ENCODE measurements at places on chromosomes 12 and 14.

DNA sequence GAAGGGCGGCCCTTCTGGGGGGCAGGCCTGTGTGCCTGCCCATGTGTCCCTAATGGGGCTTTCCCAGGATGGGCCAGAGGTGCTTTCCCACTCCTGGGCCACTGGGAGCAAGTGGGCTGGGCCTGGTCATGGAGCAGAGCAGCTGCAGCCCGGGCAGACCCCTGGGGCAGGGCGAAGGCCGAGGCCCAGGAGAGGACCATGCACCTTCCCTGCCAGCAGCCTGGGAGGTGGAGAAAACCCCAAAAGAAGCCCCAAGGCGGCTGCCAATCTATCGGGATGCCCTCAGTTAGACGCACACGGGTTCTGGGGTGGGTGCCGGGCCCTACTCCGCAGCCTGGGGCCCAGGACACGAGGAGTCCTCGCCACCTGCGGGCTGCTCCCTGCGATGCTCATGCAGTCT lies 16.1 kb upstream of the CRIP2 start:
- DNase-seq = no peak

- no peak for DNase-seq
Measured at GRCh38 chr14:60093606-60094005, 1.9 kb downstream of the PCNX4 start.

DNA sequence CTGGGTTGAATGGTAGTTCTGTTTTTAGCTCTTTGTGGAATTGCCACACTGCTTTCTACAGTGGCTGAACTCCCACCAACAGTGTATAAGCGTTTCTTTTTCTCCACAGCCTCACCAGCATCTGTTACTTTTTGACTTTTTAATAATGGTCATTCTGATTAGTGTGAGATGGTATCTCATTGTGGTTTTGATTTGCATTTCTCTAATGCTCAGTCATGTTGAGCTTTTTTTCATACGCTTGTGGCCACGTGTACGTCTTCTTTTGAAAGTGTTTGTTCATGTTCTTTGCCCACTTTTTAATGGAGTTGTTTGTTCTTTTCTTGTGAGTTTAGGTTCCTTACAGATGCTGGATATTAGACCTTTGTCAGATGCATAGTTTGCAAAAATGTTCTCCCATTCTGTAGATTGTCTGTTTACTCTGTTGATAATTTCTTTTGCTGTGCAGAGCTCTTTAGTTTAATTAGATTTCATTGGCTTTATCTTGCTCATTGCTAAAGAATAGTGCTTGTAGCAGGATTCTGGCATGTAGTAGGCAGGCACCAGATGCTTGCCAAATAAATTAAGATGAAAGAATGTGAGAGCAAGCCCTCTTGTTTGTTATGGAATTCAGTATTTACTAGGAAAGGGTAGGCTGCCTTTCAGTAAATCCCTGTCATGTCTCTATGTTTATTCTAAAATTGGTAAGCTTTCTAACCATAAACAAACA lies 86.8 kb downstream of the PDE3A start:
- no peak for DNase-seq

DNA sequence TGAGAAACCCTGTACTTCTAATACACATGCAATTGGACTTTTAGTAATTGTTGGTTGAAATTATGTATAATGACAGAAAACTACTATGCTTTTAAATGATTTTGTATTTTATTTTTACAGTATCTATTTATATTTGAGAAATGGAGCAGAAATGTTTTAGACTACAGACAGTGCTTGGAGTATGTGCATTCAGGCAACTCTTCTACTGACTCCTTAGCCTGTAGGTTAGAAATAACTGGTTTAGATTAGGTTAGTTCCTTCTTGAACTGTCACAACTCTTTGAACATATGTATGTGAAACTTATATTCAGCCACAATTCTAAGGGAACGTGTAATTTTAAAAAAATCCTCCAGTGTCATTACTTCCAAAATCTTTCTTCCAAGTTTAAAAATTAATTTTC lies 1.7 kb downstream of the FGFR1OP2 start:
- DNase-seq = no peak

GRCh38 chr14:79702197-79702596 lies 509.1 kb downstream of the DIO2 start:
- no peak for DNase-seq

- no peak for DNase-seq
Measured at GRCh38 chr12:72602581-72602980, 330.4 kb downstream of the TRHDE start.

- DNase-seq = no peak
Measured at GRCh38 chr12:96398424-96399119, 1.7 kb downstream of the CDK17 start.

DNA sequence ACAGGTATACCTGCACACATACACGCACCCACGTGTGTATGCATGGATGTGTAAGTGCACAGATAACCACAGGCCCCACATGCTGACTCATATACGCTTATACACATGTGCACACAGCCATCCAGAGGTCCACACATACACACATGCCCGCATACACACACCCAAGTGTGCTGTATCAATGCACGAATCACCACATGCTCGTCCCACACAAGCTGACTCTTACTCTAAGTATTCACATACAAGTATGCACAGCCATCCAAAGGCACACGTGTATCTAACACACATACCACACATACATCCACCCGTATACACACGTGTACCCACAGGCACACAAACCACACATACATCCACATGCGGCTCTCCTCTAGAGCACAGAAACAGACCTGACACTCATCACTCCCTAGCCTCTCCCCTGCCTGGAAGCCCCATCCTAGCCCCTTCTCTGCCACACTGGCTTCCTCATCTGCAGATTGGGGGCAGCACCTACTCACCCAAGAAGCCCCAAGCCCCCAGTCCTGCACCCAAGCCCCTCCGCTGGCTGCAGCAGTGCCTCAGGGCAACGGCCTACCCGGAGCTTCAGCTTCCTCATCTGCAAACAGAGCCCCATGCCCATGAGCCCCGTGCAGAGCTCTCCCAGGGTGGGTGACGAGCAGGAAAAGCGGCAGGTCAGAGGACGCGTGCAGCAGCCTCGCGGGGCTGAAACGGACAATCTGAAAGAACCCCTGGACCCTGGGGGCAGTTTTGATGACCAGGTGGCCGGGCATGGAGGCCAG lies 105.4 kb downstream of the NCOR2 start:
- DNase-seq = no peak

- DNase-seq = no peak
Measured at GRCh38 chr14:39102265-39102968, 618 bp downstream of the SEC23A start.

DNA sequence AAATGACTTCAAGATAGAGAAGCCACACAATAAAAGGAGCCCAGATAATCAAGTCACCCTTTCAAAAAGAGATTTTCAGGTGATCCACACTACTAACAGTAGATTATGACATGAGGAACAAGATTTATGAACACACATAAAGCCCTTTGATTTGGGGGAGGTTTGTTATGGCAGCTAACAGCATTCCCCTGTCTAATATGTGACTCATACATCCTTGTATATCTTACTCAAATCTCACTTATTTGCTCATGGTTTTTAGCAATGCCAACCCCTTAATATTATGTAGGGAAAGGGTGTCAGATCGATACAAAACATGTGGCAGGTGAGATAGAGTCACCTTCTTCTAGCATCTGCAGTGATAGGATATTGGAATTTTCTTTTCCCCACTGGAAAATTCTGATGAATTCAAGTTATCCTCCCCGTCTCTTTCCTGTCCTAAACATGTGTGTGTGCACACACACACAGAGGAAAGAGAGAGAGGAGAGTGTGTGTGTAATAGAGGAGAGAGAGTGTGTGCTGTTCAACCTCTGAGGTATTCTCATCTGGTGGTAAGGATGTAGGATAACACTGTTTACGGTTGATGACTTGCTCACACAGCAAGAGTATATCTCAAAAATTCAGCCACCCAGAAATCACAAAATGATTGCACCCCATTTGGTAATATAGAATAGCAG lies 319.9 kb downstream of the KCNC2 start:
- DNase-seq = no peak

- no peak for DNase-seq
Measured at GRCh38 chr14:75459791-75460190, 32.0 kb downstream of the JDP2 start.

DNA sequence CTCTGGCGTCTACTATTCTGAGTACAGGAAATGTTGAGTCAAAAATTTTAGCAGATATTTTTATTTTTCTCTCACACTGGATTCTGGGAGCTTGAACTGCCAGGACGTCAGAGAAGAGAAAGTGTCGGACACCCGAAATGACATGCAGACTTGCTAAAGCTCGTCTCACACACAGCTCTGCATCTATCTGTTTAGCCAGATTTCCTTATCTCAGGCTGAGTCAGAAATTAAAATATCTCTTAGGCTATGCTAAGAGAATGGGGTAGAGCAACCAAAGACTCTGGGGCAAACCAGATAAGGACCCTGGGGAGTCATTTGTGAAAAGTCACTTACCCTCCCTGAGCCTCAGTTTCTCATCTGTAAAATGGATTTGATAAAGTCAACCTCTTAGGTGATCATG lies 1124.1 kb downstream of the VRK1 start:
- no peak for DNase-seq

DNA sequence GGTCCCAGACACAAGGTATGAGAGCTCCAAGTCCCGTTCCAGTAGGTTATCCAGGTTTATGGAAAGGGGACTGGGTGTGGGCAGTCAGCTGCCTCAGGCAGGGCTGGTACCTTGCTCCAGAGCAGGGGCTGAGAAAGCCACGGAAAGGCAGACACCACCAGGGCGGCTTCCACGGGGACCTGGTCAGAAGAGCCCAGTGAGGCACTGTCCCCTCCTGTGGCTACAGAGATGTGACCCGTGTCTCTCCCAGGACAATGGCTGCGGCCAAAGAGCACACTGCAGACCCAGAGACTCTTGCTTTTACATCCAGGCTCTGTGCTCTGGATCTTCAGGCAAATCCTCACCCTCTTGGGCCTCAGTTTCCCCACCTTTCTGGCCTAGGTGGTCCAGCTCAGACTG lies 8.8 kb downstream of the SERPINA4 start:
- no peak for DNase-seq

DNA sequence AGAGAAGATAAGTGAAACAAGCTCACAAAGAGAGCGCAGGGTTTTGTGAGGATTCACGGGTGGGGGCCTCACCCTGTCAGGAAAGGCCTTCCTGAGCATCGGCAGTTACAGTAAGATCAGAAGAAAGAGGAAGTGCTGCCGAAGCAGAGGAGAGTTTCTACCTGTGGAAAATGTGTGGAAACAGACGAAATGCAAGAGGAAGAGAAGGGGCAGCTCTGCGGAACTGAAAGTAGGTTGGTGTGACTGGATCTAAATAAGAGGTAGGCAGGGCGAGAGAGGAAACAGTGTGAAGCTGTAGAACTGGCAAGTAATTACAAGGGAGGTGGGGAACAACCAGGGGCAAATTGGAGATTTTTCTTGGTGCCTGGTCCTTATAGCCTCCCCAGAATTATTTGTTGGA lies 2.6 kb downstream of the GPR68 start:
- no peak for DNase-seq

GRCh38 chr12:116416166-116416565 lies 138.7 kb upstream of the MED13L start:
- no peak for DNase-seq

- no peak for DNase-seq
Measured at GRCh38 chr12:20248646-20249045, 119.7 kb upstream of the PDE3A start.

- no peak for DNase-seq
Measured at GRCh38 chr12:121250359-121250758, 40.4 kb downstream of the P2RX4 start.

GRCh38 chr12:9796971-9797370 lies 30.3 kb upstream of the KLRF1 start:
- no peak for DNase-seq

GRCh38 chr12:43167691-43168090 lies 384.3 kb downstream of the ADAMTS20 start:
- no peak for DNase-seq

DNA sequence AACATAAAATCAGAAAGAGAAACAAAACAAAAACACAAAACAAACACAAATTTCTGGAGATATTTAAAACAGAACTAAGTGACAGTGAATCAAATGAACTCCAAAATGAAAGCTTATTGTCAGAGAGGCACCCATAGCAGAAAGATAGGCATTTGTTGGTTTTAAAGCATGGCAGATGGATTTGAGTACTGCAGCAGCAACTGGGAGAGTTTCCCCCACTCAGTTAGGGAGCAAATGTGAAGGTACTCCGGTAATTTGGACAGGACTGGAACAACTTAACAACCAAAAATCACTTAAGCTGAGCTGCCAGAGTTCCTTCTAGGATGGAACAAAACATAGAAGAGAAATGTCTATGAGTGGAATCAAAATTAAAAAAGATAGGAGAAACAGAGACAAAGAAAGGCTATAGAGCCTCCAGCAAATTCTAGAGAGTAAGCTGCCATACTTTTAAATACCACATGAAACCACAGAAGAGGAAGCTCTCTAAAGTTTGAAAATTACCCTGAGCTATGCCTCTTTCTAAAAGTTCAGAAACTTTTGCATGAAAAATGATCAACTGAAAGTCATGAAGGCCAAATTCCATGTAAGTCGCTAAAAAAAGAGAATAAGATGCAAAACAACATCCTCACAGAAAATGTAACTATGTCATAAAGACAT lies 1248.3 kb upstream of the USP15 start:
- DNase-seq = no peak

GRCh38 chr12:2306012-2306411 lies 253.2 kb downstream of the CACNA1C start:
- DNase-seq = no peak

GRCh38 chr14:64465191-64465822 lies at the start of gene AKAP5:
Gene AKAP5, plus strand, starts transcription at chr14:64465499. Its CDS starts 2,896 bp downstream, at chr14:64468395.
- DNase-seq = peak; percentile 29

GRCh38 chr14:59679872-59680271 lies 103.3 kb upstream of the CCDC175 start:
- no peak for DNase-seq

GRCh38 chr12:110340706-110341105 lies 59.7 kb downstream of the ATP2A2 start:
- DNase-seq = no peak

DNA sequence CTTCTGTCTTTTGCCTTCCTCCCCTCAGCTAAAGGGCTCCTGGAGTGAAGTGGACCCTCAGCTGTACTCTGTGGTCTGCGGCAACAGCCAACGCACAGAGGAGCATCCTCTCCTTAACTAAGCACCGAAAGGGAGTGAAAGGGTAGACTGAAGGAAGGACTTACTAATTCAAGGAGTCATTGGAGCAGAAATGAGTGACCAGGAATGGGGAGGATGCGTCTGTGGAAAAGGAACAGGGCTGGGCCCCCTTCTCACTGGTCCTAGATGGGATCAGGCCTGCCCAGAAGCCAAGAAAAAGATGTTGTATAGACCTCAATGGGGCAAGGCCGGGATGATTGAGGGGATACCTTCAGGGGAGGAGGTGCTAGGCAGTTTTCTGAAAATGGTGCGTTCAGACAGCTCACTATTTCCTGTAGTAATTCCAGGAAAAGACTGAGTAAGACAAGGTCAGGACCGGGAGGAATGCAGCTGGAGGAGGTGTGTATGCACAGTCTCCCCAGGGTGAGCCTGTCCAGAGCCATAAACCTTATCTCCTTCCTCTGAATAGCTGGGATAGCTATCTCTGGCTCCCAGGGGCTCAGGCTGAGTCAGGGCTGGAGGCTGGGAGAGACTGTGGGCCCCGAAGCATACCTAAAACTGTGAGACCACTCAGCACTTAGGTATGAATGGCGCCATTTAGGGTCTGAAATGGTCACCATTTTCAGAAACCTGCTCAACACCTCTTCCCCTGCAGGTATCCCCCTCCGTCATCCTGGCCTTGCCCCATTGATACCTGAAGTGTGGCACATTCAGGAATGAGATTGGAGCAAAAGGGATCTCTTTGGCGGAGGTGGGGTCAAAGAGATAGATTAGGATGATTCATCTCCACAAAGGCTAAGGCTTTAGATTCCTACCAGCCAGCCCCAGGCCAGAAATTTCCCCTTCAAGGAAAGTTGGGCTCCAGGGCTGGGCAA lies 20.2 kb upstream of the KRT8 start:
- DNase-seq = no peak

GRCh38 chr12:26555139-26555538 lies 277.9 kb downstream of the ITPR2 start:
- no peak for DNase-seq
